ENCODE measurements at places on chromosomes 2 and 18.

DNA sequence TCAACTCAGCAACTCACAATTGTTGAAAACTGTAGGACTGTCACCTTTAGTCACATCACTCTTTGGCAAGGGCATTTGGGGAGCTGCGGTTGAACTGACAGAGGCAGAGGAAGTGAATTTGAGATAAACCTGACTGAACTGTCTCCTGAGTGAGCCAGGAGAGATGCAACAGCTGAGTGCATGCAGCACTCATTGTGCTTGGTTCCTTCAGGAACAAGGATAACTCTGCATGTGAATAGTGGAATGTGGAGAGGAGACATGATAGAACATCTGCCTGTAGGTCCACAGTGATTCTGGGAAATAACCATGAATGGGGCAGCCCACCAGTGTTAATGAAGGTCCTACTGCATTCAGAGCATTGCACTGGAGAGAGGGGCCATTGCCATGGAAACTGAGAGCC is 494.7 kb downstream of the STK39 start:
- no peak for DNase-seq

- no peak for DNase-seq
Observed at GRCh38 chr18:39748727-39749126, 2183.1 kb upstream of the CELF4 start.

DNA sequence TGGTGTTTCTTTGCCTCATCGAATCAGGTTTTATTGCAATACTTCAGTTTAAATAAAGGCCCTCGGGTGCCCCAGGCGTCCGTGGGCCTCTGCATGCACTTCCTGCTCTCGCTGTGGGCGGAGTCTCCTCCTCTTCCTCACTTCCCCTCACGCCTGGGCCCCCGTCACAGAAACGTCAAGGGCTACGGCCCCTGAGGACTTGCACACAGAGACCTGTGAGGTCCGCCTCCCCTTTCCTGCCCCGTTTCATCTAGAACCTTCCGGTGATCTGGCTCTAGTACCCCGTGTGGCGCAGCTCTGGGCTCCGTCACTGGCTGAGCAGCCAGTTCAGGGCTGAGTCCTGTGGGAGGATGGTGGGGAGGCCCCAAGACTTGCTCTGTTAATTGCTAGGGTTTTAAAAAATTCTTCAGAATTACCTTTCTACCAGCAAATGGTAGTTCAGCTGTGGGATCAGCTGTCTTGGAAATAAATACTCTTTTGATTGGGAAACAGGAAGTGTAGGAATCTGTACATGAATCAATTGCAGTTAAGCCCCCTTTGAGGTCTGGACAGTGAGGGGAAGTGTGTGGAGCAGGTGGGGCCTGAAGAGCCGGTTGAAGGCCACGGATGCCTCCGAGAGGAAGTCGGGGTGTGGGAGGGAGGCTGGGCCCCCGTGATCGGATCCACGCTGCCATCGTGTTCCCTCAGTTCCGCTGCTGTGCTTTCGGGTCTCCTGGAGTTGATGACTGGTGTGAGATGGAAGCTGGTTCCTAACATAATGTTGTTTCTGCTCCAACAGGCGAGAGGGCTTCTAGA is 10.2 kb downstream of the NFATC1 start:
- no peak for DNase-seq

GRCh38 chr2:8244639-8245038 is 437.2 kb upstream of the ID2 start:
- no peak for DNase-seq

GRCh38 chr18:33010149-33010548 is 237.3 kb upstream of the KLHL14 start:
- no peak for DNase-seq

- DNase-seq = no peak
Observed at GRCh38 chr2:72166279-72166678, 18.6 kb upstream of the CYP26B1 start.

- no peak for DNase-seq
Observed at GRCh38 chr18:35822413-35822812, 150.1 kb upstream of the RMP24 start.

GRCh38 chr18:25826823-25827222 is 263.6 kb downstream of the SS18 start:
- no peak for DNase-seq

GRCh38 chr2:74915743-74916142 is 42.7 kb upstream of the POLE4 start:
- no peak for DNase-seq

DNA sequence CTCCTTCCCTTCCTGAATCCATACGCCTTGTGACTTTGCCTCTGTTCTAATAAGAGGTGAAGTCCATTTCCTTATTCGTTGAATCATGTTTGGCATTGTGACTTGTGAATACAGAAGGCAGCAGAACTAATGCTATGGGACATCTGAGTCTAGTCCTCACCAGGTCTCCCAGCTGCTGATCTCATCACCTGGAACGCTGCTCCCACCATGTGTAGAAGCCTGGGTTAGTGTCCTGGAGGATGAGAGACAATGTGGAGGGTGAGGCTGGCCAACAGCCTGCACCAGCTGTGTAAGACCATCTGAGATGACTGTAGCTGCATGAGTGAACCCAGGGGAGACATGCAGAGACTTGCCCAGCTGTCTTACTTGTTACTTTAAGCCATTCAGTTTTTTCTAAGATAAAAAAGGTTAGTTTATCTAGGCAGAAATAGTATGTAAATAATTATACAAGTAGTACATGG is 3.5 kb upstream of the HAAO start:
- no peak for DNase-seq

GRCh38 chr18:37393945-37394609 is 171.5 kb downstream of the CELF4 start:
- peak; percentile 84 for DNase-seq

- no peak for DNase-seq
Observed at GRCh38 chr2:231900486-231900942, 25.7 kb downstream of the NPPC start.

DNA sequence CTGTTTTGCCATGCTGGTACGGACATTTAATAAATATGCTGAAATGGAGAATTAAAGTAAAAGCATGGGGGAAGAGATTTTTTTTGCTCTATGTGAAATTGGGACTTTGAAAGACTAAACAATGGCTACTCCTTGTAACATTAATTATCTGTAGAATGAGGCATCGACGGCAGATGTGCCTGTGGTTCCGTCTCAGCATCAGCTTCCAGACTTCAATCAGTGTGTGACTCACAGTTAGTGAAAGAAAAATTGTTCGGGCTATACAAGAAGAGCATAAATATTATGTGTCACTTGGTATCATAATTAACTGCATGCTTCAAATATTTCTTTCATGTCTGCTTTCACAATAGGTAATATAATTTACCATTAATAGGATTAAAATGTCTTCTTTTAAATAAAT is 117.0 kb upstream of the SMIM21 start:
- DNase-seq = peak; percentile 76

DNA sequence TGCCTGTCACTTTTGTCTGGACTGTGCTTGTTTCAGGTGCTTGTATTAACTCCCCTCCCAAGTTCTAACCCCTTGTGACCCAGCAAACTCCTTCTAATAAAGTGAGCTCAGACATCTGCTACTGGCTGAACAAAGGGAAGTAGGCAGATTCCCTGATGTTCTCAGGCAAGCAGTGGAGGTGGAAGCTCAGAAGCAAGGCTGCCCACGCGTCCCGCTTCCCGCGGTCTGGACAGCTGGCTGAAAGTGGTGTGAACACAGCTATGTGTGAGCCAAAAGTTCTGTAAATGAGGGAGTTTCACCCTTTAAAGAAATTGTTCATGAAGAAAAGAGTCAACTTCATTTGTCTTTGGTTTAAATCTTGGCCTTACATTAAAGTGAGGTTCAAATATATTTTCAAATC is 40.0 kb downstream of the NAPG start:
- DNase-seq = no peak

- no peak for DNase-seq
Observed at GRCh38 chr18:34590503-34590902, 119.6 kb upstream of the DTNA start.

GRCh38 chr2:216787851-216788540 is 71.9 kb downstream of the TNP1 start:
- DNase-seq = no peak

DNA sequence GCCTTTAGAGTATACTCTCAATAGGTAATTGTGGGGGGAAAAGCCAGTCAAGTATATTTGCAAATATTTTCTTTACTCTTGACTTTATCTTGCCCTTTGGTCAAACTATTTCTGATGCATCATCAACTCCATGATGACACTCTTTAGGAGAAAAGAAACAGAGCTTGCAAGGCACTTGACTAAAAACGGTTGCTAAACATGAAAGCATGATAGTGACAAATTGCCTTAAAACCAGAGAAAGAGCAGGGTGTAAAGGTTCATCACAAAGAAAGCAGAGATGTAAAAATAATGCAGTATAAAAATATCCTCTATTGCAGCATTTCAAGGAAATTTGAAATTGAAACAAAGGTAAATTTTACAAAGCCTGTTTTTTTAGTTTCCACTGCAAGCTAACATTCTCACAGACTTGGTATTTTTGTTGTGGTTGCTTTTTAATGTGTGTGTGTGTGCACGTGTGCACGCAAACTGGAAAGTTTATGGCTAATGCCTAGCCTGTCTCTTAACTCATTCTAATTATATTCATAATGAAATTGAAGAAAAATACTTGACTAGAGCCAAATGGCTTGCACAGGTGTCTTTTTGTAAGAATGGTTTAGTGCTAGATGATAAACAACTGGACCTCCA is 503.6 kb downstream of the ARHGAP15 start:
- no peak for DNase-seq

DNA sequence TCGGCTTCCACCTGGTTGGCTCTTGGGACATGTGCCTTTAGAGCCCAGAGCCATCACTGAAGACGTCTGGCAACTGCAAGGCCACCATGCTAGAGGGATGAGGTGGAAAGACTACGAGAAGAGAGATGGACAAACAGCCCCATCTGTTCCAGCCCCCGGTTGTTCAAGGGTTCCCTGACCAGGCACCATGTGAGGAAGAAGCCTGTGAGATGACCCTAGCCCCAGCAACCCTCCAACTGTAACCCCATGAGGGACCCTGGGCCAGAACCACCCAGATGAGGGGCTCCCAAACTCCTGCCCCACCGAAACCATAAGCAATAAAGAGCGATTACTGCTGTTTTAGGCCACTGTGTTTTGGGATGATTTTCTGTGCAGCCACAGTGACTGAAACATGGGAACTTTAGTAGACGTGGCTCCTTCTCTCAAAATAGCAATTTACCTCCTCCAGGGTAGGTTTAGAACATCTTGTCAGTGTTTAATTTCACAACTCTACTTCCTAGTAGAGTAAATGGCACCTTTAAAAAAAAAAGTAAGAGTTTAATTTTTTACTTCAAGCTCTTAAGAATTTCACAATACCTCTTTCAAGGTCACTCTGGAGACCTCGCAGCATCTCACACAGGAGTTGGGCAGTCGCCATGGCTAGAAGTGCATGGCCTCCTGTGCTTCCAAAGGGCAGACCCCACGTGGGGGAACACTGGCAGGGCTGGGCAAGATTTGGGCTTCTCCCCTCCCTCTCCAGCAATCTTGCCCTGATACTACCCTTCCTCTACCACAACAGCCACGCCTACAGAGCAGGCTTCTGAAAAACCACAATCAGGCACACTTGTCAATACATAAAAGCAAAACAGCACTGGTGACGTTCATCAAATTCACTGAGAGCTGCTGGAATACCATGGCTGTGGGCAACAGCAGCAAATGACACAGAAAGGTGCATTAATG is 48.8 kb downstream of the TMEM163 start:
- no peak for DNase-seq

- no peak for DNase-seq
Observed at GRCh38 chr2:12325806-12326205, 390.9 kb upstream of the TRIB2 start.

DNA sequence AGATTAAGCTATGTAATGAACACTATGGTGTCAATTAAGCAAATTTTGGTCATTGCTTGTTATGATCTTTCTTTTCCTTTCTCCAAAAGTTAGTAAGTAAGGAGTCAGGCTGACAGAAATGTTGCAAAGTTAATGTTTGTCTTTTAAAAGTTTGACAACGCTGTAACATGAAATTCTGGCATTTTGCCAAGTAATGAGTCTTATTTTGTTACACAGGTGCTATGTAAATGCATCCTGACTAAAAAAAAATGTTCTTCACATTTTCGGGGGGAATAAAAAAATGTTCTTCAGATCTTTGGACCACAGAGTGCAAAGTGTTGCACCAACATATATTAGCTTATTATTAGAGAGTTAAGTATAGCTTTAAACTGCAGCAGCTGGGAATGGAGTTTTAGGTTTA is 54.8 kb upstream of the PROKR1 start:
- DNase-seq = no peak
